ENCODE measurements at places on chromosomes 2 and 18.

GRCh38 chr2:239826376-239826775 is 198.8 kb downstream of the NDUFA10 start:
- no peaks in the 10 kb centered on the region for H3K4me1 ChIP-seq
- DNase-seq, result no peak
- H3K4me3 ChIP-seq, result no peak overlapping the region
- H3K27me3 ChIP-seq, result peaks cover 10% of the 10 kb centered on the region
- H3K36me3 ChIP-seq, result no peaks in the 10 kb centered on the region
- no peak overlapping the region for H3K27ac ChIP-seq

DNA sequence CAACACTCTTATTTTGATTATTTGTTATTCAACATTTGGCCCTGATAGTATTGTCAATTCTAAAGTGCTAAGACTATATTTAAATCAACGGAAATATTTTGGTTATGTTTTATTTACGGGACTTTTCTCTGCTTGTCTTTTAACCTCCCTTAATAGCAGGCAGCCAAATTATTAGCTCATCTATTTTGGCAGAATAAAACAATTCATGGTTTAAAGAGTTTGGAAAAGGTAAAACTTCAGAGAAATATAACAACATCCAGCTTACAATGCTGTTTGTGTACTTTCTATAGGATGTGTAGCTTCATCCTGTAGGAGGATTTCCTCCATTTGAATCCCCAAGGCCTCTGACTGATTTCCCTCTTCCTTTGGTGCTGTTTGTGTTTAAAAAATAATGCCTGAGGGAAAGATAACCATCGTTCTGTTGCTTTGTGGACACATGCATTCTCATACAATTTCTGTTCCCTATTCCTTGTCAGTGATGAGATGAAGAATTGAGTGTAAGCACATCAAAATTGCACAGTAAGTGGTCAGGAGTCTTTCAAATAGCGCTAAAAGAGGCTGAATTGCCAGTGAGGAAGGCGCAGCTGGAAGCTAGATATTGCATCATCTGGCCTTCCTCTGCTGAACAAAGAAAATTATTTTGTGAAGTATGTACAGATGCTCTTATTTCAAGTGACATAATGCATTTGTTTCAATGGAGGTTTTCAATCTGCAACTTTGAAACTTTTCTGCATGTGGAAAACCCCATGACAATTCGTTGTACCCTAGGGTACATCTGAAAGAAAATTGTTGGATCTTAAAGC is 80.3 kb downstream of the CD28 start:
- no peak for DNase-seq
- no peaks in the 10 kb centered on the region for H3K36me3 ChIP-seq
- H3K27ac ChIP-seq, result peak overlapping the region; percentile 44
- H3K4me1 ChIP-seq, result peaks cover 22% of the 10 kb centered on the region
- H3K27me3 ChIP-seq, result no peaks in the 10 kb centered on the region

DNA sequence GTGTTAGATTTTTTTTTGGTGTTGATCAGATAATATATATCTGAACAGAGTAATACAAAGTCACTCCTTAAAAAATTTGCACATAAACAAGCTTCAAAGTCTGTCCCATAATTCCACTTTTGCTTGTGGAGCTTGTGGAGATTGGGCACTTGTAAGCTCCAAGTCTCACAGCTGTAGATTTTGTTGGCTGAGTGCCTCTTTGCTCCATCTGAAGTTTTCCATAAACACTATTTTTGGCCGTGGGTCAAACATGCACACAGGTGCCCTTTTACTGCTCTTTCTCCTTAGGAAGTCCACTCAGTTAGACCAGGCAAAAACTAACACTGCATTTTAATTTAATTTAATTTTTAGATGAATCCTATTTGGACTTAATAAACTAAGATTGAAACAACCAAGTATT is 3.6 kb upstream of the KCNJ13 start:
- H3K36me3 ChIP-seq, result peaks cover 10% of the 10 kb centered on the region
- no peak overlapping the region for H3K27ac ChIP-seq
- no peaks in the 10 kb centered on the region for H3K27me3 ChIP-seq

DNA sequence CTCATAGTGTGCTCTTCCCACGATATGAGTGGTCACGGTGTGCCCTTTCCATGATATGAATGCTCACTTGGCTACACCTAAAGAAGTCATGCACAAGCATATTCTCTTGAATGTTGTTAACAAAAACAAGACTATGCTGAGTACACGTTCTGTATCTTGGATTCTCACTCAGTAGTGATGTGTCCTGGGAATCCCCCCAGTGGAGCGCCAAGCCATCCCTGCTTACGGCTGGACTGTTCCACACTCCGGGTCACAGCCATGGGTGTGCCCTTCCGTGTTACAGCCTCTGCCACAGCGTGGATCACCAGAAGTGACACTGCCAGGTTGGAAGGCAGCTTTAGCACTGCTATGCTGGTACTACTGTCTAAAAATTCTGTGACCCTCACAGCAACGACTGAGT is 59.1 kb downstream of the TPO start:
- H3K27ac ChIP-seq, result no peak overlapping the region
- no peaks in the 10 kb centered on the region for H3K27me3 ChIP-seq
- H3K4me3 ChIP-seq, result no peak overlapping the region
- H3K36me3 ChIP-seq, result peaks cover 9% of the 10 kb centered on the region
- H3K4me1 ChIP-seq, result no peaks in the 10 kb centered on the region
- no peak for DNase-seq

DNA sequence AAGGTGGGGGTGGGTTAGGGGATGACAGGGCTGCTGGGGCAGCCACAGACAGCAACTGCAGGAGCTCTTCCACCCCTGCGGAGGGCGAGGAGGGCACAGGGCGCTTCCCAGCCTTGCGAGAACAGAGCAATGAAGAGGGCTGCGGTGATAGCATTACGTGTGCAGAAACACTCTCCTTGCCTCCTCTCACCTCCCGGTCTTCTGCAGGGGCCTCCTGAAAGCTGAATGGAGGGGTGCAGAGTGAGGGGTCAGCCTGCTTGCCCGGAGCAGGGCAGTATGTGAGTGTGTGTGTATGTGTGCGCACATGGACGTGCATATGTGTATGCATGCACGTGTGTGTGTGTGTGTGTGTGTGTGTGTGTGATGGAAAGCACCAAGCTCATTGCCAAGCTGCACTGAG is 29.5 kb upstream of the IL1R2 start:
- no peak overlapping the region for H3K27ac ChIP-seq
- peaks cover 1% of the 10 kb centered on the region for H3K27me3 ChIP-seq
- no peak overlapping the region for H3K4me3 ChIP-seq
- H3K4me1 ChIP-seq, result no peaks in the 10 kb centered on the region
- no peak for DNase-seq

DNA sequence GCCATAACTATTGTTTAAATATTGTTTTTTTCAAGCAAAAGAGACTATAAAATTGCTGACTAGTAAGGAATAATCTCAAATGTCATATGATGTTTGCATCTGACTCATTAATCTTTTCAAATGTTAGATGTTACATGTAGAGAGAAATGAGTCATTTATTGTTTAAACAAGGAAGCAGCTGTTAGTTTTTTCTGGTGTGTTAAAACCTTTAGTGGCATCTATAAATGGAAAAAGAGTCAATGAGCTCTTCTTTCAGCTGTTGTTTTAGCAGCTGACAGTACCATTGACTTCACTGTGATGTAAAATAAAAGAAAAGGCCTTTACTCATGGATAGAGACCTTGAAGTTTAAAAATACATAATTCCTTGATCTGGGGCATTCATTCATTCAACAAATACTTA is 1.8 kb upstream of the KLHL41 start:
- H3K4me1 ChIP-seq, result no peaks in the 10 kb centered on the region
- no peak overlapping the region for H3K27ac ChIP-seq
- H3K4me3 ChIP-seq, result no peak overlapping the region

DNA sequence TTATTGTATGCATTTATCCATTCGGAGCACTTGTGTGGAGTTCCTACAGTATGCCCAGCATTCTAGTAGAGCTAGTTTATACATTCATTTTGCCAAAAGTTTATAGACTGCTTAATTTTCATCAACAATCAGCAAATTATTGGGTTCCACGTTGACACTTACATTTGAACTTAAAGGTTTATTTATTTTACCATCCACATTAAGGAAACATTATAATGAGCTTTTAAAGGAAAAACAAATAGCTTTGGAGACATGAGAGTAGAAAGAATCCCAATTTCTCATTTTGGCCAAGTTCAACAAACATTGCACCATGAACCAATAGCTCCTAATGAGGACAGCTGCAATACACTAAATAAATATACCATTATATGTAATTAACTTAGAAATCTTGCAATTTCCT is 501.2 kb upstream of the SMIM21 start:
- DNase-seq, result no peak
- no peaks in the 10 kb centered on the region for H3K36me3 ChIP-seq
- H3K27ac ChIP-seq, result no peak overlapping the region
- H3K4me1 ChIP-seq, result no peaks in the 10 kb centered on the region

GRCh38 chr2:60465736-60466135 is 87.7 kb downstream of the BCL11A start:
- no peaks in the 10 kb centered on the region for H3K4me1 ChIP-seq
- no peak overlapping the region for H3K4me3 ChIP-seq
- no peaks in the 10 kb centered on the region for H3K36me3 ChIP-seq
- DNase-seq, result no peak
- no peak overlapping the region for H3K27ac ChIP-seq

Measured in naive thymus-derived CD8-positive, alpha-beta T cell (primary cell).